ENCODE measurements at places on chromosomes 13 and 19.
A peak's percentile ranks its signal among the peaks of the same experiment; 100 is the strongest.

- no peak for DNase-seq
Measured at GRCh38 chr19:31317570-31317969, 31.7 kb downstream of the TSHZ3 start.

- DNase-seq: no peak
Measured at GRCh38 chr19:41549884-41550283, 26.1 kb upstream of the CEACAM21 start.

- no peak for DNase-seq
Measured at GRCh38 chr19:32870981-32871451, 1.4 kb upstream of the SLC7A9 start.

DNA sequence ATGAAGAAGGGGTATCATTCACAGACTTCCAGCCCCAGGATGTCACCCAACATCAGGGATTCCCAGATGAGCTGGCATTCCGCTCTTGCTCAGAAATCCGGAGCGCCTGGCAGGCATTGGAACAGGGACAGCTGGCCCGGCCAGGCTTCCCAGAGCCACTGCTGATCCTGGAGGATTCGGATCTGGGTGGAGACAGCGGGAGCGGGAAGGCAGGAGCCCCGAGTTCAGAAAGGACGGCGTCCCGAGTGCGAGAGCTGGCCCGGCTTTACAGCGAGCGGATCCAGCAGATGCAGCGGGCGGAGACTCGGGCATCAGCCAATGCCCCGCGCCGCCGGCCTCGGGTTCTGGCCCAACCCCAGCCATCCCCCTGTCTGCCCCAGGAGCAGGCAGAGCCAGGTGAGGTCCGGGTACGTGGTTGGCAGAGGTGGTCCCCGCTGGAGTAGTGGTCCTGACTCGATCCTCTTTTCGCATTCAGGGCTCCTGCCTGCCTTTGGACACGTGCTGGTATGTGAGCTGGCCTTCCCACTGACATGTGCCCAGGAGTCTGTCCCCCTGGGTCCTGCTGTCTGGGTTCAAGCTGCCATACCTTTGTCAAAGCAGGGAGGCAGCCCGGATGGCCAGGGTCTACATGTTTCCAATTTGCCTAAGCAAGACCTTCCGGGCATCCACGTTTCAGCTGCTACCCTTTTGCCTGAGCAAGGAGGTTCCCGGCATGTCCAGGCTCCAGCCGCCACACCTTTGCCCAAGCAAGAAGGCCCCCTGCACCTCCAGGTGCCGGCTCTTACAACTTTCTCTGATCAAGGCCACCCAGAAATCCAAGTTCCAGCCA, 11.0 kb downstream of the PLEKHG2 start:
- no peak for DNase-seq

- no peak for DNase-seq
Measured at GRCh38 chr19:38267761-38268483, 3.5 kb downstream of the SPINT2 start.

- DNase-seq: no peak
Measured at GRCh38 chr19:56740501-56740900, 68.9 kb upstream of the ZNF835 start.

DNA sequence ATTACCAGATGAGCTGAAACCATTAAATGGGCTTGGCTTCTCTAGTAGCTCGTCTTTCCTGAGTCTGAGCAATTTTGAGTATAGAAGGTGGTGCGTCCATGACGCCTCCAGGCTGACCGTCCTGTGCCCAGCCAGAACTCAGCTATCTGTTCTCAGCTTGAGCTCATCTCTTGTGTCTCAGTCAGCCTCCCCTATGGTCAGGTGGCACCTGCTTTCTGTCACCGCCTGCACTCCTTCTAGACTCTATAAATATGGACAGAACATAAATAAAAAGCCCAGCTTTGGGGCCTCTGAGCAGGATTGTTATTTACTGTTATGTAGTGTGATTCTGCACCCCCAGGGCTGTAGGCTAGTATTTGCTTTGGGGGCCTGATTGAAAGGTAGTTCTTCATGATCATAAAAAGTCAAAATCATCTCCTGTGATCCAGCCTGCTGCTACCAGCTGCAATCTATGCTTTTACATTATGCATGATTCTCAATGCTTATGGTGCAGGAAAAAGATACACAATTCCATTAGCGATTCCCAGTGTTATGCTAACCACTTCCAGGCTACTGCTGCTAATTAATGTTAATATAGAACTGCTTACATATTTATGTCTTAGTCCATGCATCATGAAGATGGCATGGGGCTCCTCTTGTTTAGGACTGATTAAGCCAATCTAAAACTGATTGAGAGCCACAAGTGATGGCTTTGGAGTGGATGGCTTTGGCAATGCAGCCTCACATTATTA, 72.5 kb upstream of the TMTC4 start:
- DNase-seq: no peak

GRCh38 chr19:57754091-57754673, 7.6 kb downstream of the ZNF776 start:
- DNase-seq: no peak

DNA sequence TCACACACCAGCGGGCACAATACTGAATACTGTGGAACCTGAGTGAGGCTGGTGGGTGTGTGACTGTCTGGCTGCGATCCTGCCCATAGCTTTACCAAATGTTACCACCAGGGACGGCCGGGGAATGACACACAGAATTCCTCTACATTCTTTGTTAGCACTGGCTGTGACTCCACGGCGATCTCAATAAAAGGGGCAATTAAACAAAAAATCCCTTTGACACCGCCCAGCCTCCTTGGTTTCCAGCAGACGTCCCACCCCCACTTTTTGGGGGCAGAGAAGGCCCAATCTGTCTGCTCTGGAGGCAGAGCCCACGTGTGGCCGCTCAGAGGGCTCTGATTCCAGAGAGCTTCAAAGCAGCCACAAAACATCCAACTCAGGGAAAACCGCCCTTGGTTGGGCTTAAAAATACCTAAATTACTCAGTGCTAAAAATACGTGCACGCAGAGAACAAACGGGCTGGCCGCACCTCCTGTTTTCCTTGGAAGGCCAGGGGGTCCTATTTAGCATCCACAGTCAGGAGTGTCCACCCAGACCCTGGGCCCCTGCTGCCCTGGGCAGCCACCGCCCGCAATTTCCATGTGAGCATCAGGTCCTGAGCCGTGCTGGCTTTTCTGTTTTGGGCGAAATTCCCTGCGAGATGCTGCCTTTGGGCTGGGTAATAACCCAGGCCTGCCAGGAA, 47.8 kb downstream of the GADD45B start:
- DNase-seq: no peak

- DNase-seq: peak; percentile 21
Measured at GRCh38 chr13:107866941-107867623, 348.3 kb downstream of the LIG4 start.

- peak; percentile 32 for DNase-seq
Measured at GRCh38 chr13:113837560-113838355, 26.1 kb downstream of the GAS6 start.

- no peak for DNase-seq
Measured at GRCh38 chr13:19772306-19772705, 10.4 kb downstream of the PSPC1 start.

DNA sequence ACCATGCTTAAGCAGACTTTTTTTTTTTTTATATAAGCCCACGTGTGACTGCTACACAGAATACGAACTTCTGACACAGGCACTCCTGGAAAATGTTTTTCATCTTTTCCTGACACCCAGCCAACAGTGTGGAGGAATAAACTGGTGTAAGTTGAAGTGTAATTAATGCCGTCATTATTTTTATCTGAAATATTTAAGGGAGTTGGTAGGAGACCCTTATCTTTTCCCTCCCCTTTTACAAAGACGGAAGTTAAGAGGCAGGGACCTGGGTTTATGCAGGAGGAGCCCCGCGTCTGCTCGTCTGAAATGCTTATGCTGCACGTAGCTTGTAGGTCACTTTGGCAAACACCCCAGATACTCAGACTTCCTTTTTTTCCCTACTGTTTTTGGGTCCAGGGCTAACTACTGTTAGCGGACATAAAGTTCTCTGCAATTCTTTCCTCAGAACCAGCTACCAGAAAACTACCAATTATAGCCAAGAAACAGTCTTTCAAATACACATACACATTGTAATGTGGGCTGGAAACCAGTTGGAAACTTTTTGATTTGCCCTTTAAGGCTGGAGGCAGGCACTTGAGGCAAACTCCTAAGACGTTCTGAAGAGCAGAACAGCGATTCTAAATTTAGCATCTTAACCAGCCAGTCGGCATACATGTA, 50.8 kb downstream of the EFNB2 start:
- no peak for DNase-seq

DNA sequence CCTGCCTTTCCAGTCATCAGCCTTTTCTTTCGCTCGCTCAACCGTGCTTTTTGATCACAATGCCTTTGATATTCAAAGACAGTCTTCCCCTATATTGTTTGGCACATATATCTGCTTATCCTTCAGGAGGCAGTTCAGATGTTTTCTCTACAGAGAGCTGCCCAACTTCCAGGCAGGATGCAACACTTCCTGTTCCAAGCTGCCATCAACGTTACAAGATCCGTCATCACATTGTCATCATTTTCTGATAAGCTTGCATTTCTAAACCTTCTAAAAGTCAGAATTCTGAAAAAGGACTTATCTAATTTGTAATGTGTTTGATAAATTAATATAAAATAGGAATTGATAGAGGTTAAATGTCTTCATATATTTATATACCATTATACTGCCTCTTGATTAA, 574.2 kb downstream of the TBC1D4 start:
- DNase-seq: no peak

DNA sequence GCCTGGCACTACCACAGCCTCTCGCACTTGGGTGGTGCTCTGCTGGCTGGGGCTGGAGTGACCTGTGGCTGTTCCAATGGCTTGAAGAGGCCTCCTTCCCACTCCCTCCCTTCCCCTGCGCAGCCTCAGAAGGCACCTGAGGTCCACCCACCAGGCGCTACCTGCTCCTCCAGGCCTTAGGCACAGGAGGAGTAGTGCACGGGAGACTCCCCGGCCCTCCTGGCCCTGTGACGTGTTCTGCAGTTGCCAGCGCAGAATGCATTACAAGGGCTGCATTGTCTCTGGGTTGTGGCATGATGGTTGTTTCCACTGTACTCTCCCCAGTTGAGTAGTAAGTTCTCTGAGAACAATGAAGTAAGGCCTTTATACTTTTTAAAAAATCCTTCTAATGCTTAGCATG, 128.6 kb downstream of the TEX29 start:
- DNase-seq: no peak

DNA sequence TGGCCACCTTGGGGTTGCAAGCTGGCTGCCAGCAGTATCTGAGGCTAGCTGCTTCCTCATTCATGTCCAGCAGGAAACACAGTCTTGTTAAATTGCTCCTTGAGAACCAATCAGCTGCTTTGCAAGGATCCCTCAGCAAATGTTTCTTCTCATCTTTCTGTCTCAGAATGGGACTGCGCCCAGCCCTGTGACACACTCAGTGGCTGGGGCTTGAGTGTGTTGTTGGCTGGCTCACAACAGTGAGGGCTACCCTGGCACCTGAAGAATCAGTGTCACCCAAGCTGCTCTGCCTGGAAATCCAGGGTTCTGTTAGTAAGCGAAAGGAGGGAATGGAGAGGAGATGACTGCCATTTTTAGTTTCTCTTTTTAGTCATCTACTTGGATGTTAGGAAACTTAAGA, 317.2 kb downstream of the DCT start:
- DNase-seq: no peak

DNA sequence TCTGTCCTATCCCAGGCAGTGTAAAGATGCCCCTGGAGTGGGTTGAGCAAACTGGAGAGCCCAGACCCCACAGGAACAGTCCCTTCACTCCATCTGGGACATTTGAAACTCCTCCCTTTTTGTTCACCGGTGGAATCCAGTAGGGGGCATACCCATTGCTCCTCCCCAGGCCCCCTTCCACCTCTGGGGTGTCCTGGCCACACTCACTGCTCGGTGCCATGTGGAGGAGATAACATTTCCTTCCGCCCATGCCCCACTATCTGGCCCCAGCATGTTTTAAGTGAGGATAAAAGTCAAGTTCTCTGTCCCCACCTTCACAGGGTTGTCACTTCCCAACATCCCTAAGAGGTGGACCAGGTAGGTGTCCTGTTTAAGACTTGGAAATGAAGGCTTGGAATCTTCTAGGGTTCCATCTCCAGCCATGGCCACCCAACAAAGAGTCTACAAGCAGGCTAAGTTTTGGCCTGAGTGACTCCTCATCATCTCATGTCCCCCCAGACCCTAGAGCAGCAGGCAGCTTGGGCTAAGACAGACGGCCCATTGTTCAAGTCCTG, 9.3 kb downstream of the ZNF526 start:
- DNase-seq: no peak

DNA sequence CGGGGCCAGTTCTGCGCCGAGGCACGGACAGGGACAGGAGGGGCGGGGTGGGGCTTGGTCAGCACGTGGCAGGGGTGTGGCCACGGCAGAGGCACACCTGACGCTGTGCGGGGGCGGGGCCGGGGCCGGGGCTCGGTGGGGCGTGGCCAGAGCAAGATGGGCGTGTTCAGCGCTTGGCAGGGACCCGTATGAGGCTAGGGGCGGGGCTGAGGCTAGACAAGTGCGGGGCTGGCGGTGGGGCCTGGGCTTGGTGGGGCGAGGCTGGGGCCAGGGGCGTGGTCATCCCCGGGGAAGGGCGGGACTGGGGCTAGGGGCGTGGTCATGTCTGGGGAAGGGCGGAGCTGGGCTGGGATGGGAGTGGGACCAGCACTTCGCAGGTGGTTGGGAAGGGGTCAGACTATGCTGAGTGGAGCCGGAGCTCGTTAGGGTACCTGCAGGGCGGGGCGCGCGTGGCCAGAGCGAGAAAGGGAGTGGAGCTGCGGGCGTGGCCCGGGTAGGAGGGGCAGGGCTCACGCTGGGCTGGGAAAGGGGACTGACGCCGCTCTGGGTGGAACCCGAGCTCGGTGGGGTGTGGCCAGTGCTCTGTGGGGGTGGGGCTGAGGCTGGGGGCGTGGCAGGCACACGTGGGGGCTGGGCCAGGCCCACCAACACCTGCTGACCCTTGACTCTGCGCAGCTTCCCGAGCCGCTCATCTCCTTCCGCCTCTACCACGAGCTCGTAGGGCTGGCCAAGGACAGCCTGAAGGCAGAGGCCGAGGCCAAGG, 12.8 kb downstream of the POLR2E start:
- DNase-seq: no peak

DNA sequence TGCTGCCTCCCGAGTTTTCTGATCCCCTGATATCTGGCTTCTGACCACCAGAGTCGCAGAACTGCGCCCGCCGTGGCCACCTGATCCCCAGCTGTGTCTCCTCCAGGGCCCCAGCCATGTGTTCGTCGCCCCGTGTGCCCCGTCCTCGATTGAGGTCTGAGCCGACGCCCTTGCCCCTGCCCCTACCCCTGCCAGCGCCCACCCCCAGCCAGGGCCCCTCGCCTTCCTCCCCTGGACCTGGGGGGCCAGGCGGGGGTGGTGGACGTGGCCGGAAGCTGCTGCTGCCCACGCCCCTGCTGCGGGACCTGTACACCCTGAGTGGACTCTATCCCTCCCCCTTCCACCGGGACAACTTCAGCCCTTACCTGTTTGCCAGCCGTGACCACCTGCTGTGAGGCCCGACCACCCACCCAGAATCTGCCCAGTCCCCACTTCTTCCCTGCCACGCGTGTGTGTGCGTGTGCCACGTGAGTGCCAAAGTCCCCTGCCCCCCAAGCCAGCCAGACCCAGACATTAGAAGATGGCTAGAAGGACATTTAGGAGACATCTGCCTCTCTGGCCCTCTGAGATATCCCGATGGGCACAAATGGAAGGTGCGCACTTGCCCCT, 9.2 kb downstream of the PLPPR2 start:
- DNase-seq: no peak

- no peak for DNase-seq
Measured at GRCh38 chr19:2270157-2270422, 11.9 kb downstream of the PEAK3 start.

GRCh38 chr13:106286811-106287210, 248.7 kb downstream of the EFNB2 start:
- DNase-seq: no peak
